Stimulated activated memory B cell treated with anti-CD40 and anti-IgM and Interleukin-4, amounts not matched to agents 10 μg/mL and 1 μg/mL and 100 μg/mL, for 72 hours (primary cell): ENCODE measurements at places on chromosomes 1 and 21.

GRCh38 chr1:79982211-79982610 is 975.7 kb upstream of the ADGRL4 start:
- ATAC-seq = no peak

- ATAC-seq = peak; percentile 66
Observed at GRCh38 chr1:160454371-160455152, 54.2 kb downstream of the VANGL2 start.

DNA sequence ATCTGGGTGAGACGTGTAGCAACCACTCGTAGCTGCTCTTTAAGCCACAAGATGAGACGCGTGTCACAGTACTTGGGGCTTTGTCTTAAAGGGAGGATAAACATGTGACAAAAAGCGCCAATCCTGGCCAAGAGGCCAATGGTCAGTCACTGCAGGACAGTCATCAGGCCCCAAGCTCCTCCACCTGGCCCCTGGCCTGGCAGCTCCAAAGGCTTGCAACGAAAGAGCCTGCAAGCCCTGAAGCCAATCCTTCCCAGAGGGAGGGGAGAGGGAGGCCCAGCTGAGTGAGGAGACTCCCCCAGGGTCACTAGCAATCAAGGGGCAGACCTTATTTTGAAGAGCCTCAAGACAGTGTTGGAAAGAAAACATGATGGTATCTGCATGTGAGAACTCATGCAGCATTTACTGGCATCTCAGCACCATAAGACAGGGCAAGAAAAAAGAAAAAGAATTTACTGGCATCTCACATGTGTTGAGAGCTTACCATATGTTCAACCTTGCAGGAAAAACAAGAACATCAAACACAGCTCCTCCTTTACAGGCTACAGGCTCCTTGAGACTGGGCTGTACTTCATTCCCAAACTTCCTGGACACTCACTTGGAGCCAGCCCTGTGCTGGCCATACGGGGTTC is 11.4 kb downstream of the GLIS1 start:
- no peak for ATAC-seq

DNA sequence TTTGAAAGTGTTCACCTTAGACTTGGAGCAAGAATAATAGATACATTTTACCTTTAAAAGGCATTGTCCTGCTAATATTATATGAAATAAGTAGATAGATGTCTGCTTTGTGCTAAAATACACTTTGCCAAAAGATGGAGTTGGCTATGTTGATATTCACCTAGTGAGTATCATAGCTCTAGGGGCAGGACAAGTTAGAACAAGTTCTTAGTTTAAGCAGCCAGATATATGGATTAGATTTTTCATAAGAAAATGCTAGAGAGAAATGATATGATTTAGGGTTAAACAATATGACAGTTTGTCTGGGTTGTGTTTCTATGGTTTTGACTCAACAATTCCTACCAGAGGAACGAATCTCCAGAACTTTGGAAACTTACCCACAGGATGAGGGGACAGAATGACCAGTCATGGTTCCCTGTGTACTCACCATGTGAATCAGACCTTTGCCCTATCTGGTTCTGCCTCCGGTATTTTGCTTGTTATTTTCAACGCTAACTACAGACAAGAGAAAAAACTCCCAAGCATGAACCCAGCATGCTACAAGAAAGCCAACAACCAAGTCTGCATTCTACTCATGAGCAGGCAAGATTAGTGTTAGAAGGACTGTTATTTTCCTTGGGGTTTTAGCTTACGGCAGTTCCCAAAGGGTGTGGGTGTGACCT is 1.7 kb downstream of the F5 start:
- ATAC-seq = no peak

DNA sequence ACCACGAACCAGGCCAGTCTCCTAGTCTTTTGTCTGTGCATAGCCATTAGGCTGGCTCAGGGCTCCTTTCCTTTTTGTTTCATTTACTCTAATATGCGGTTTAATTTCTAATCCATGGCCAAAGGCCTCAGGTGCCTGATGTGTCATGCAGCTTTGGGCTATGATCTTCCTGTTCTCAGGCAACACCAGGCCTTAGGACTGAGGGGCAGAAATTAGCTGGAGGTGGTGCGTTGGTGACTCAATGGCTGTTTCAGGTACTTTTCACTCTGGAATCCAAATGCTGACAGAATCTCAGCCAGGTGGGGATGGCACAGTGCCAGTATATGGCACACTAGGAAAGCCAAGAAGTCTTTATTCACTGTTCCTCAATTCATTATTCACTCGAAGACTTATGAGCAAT is 105.3 kb downstream of the CACNA1E start:
- no peak for ATAC-seq

DNA sequence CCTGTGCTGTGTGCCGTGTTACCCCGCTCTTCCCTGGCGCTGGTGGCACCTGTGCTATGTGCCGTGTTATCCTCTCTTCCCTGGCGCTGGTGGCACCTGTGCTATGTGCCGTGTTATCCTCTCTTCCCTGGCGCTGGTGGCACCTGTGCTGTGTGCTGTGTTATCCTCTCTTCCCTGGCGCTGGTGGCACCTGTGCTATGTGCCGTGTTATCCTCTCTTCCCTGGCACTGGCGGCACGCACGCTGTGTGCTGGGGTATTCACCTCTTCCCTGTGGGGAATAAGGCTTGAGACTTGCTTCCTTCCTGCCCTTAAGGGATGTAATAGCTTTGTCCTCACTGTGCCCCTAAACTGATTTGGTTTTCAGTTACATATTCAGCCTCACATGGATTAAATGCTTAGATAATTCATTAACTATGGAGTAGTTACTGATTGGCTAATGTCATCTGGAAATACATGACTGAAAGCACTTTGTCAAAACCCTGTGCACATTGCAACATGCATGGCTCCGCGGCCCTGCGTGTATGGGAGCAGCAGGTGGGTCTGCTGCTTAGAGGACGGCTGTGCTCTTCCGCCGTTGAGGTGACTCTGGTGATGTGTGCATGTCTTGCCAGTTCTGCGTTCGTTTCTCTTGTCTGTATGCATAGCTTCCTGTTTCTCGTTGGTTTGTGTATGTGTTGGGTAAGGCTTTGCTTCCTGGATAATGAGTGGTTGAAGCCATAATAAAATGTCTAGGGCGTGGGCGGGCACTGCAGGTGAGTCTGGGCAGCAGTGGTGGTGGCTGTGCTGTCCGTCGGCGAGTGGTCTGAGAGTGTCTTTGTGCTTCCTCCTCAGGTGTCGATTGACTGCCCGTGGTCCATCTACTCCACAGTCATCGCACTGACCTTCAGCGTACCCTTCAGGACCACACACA is 17.9 kb upstream of the PWP2 start:
- ATAC-seq = peak; percentile 84
